Activated CD4-positive, CD25-positive, alpha-beta regulatory T cell treated with anti-CD3 and anti-CD28 coated beads, Interleukin-2, amount 50 U/mL, for 16 hours (primary cell): ENCODE measurements at places on chromosomes 3 and 15.

GRCh38 chr3:126306397-126306796 lies 50.8 kb downstream of the KLF15 start:
- DNase-seq: no peak

DNA sequence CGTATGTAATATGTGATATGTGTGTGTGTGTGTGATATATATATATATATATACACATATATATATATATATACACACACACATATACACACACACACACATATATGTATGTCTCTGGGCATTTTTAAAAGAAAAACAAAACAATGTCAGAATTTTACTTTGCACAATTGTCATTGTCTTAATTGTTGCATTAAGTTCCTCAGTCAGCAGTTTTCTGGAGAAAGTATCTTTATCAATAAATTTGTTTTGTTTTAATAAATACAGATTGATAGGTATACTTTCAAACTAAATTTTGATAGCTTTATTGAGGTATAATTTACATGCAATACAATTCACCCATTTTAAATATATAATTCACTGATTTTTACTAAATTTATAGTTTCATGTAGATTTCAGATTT lies 62.9 kb upstream of the SENP5 start:
- no peak for DNase-seq

DNA sequence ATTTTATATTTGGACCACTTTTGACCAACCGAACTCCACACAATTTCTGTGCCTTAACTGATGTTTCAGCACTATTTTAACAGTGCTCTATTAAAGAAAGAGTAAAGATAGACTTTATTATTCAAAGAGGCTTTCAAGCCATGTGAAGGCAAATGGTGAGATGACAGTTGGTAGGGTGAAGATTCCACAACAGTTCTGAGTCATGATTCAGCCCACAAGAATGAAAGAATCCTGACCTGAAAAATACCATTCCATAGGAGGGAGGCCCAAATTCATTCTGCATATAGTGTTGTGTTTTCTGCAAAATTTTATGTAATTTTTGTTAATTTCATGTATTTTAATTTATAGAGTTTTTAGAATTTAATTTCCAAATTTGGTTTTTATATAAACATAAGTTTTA lies 135.6 kb upstream of the STAC start:
- DNase-seq: no peak

GRCh38 chr15:90405055-90405607 lies 17.1 kb downstream of the IQGAP1 start:
- no peak for DNase-seq

DNA sequence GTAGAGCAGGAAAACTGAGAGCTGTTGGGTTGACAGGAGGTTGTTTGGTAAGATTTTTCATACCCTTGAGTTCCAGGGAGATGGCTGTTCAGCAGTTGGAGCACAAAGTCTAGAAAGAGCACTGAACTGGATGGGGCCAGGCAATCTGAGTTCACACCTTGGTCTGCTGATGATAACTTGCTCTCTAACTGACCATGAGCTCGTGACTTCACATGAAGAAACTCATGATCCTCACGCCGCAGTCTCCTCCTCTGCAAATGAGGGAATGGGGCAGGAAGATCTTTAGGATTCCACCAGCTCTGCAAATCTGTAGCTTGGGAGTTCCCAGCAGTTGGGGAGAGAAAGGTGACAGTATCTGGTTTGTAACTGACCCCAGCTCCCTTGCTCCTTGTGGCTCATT lies 33.7 kb downstream of the CORO2B start:
- no peak for DNase-seq

GRCh38 chr3:122886946-122887345 lies 92.1 kb downstream of the SLC49A4 start:
- DNase-seq: no peak

- no peak for DNase-seq
These were observed 375.1 kb downstream of the NAALADL2 start for GRCh38 chr3:175233957-175234940.

GRCh38 chr3:190210608-190211007 lies 89.9 kb upstream of the P3H2 start:
- no peak for DNase-seq

- no peak for DNase-seq
These were observed at the start of gene CALML4 for GRCh38 chr15:68204776-68205557. CALML4 (minus strand) TSS chr15:68205332; CDS start chr15:68205247, 85 bp downstream.

DNA sequence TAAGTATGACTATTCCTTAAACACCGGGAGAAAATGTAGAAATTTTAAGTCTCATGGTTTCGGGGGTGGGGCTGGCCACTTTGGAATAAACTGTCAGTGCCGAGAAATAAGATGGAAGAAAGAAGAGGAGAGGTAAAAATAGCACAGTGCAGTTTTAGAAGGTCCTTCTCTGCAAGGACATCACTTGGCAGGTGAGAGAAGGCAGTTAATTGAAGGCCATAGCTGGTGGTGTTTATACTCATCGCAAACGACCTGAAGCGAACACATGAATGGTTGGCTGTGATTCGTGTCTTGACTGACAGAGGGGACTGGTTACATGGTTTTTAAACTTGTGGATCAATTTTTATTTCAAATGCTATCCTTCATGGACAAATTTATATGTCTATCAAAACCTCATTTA lies 54.9 kb upstream of the SENP5 start:
- no peak for DNase-seq
